ENCODE measurements at places on chromosomes 7 and 10.

GRCh38 chr10:93656155-93656554, 43.8 kb downstream of the PDE6C start:
- DNase-seq, result no peak

- DNase-seq, result no peak
Measured at GRCh38 chr7:103888603-103889153, 100.8 kb downstream of the RELN start.

DNA sequence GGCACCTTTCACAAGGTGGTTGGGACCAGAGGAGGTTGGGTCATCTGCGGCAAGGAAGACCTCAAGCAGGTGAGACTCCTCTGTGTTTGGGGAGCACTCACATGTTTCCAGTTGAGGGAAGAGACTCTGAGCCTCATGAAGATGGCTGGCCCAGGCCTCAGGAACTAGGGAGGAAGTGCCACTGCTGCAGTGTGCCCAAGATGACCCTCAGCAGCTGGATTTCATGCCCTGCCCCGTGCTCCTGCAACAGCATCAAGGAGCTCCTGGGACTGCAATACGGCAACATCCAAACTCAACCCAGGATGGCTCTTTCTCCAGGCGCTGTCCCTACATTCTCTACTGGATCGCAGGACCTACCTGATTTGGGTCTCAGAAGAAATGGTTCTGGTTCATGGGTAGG, 73.8 kb downstream of the GOLGA7B start:
- no peak for DNase-seq

DNA sequence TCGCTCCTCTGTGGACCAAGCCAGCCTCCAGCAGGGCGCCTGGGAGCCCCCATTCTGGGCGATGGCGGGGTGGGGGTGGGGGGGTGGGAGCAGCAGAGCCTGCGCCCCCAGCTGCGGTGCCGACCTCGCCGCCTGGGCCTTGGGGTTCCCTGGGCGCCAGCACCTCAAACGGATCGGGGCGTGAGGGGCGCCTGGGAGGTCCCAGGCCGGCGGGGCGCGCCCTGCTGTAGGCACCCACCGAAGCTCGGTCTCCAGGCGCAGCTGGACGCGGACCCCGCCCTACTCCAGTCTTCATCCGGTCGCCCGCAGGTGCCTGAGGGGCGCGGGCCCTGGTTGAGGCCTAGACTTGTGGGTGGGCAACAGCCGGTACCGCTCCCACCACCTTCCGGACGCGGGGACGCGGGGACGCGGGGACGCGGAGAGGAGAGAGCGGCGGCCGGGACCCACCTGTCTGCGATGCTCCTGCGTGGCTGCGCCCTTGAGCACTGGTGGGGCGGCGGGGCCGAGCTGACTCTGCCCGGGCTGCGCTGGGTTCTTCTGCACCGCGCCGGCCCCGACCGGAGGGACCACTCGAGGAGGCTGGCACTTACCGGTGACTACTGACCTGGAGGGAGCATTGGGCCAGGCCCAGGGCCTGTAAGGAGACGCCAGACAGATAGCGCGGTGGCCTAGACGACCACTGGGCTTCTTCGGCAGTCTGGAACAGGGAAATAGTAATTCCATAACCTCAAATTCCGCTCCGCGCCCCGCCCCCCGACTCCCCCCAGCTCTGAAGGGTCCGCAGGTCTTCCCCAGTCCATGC, 5.5 kb upstream of the KCP start:
- DNase-seq, result no peak

- no peak for DNase-seq
Measured at GRCh38 chr7:111053035-111053434, 37.9 kb upstream of the LRRN3 start.

DNA sequence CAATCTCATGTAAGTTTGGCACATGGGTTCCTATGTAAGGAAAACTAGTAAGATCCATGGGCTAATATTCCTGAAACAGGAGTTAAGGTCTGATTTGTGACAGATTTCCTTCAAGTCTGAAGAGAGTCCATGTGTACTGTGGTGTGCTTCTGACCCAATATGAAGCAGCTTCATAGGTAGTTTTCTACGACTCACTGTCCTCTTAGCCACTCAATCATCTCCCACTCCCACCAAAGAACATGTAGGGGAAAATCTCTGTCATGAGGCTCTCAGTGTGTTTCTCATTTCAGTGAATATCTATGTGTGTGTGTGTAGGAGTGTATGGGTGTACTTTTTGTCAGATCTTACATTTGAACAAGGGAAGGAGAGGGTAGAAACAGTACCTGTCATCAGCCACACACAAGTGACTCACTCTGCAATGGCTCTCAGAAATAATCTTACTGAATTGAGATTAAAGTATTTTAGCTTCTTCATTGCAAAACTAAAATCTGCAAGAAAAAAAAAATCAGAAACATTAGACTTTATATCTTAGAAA, 31.1 kb downstream of the RELN start:
- DNase-seq, result no peak

GRCh38 chr10:31947144-31947926, 18.7 kb upstream of the ARHGAP12 start:
- DNase-seq, result no peak

DNA sequence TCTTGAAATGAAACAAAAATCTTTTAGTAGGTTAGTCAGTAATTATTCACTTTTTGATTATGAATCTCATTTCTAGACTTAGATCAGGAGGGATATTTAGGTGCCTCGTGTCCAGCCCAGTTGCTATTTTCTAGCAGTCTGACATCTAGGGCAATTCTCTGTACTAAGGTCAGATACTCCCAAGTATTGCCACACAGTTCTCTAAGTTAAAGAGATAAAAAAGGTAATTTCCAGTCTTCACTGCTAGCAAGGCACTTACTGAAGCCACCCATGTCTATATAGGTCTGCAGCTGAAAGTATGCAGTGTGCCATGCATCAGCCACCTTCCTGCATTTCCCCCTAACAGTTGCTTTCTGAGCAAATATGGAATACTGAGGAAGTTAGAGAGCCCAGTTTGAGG, 83.4 kb downstream of the PON1 start:
- DNase-seq, result no peak

DNA sequence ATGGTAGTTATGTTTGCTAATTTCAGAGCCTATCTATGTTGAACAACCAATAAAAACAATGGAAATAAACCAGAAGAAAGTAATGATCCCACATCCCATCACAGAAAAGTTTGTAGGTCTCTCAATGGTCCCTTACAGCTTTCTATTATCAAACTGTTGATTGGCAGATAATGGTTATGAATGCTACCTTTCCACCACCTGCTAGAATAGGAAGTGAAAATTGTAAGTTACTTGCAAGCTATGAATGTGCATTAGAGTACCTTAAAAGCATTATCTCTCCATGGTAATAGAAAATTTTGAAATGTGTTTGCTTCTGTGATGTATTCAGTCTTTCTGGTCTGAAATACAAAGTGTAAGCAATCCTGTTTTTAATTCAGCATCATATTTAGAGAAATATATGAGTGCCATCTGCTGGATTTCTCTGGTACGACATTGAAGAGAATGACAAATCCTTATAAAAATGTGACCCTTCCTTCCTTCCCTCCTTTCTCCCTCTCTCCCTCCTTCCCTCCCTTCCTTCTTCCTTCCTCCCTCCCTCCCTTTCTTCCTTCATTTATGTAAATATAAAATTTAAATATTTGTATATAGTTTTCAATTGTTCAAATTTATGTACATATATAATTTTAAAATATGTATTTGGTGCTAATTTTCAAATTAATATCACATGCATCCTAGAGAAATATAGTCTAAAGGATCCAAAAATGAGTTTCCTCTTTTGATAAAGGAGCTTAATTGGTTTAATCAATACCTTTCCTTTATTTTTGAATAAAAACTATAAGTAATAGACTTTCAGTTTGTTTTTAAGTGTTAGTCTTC, 41.4 kb upstream of the PNLIPRP3 start:
- no peak for DNase-seq

DNA sequence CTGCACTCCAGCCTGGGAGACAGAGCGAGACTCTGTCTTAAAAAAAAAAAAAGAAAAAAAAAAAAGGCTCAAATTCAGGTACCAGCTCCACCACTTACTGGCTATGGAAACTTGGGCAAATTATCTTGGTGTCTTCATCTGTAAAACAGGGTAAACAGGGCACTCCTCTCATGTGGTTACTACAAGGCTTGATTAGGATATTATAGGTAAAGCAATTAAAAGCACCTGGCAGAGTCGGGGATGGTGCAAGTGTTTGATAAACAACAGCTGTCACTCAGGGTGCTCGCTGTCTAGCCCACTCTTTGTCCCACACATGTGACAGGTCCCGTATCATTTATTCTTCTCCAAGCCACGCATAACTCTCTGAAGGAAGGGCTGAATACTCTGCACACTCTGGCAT, 96.9 kb downstream of the SORBS1 start:
- DNase-seq, result no peak

- no peak for DNase-seq
Measured at GRCh38 chr7:151490456-151491105, 29.1 kb downstream of the RHEB start.

DNA sequence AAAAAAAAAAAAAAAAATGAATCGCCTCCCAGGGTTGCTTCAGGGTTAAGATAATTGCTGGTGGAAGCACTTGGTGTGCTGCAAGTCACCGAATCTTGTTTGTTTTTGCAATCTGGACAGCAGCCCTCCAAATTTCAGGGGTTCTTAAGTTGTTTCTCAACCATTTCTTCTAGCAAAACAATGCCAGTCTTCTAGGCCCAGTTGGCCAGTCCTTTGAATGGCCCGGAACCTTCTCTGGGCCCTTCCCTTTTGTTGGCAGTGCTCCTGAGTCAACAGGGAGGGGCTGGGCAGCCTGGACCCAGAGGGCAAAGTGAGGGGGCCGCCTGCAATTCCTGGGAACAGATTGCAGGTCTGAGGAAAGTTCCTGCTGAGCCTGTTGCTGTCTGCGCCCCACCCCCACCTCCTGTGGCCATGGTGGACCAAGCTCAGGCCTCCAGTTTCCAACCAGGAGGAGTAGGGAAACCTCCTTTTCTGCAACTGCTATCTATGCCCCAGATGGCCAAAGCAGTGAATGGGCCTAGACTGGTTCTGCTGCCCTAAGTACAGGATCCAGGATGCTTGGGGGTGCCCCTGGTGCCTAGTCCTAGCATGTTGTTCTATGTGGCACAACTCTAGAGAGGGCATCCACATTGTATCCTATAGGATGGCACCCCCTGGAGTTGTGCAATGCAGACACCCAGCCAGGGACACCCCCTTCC, 31.4 kb upstream of the PDCD4 start:
- no peak for DNase-seq

DNA sequence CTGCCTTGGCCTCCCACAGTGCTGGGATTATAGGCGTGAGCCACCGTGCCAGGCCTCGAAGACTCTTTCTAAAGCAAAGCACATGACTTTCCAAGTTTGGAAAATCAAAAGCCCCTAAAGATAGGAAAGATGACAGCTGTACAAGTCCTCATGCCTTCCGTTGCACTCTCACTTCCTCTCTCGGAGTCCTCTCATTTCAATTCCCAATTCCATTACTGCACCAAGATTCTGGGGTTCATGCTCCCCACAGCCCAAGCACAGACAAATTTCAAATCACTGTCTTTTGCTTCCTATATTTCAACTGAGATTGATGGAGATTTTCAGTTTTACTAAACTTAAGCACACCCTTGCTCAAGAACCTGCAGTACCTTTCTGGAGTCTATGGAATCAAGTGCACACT, 10.9 kb upstream of the PLAU start:
- DNase-seq, result no peak

GRCh38 chr7:118132764-118133163, 51.2 kb upstream of the LSM8 start:
- no peak for DNase-seq

- DNase-seq, result no peak
Measured at GRCh38 chr10:91271886-91272285, 51.4 kb downstream of the PCGF5 start.

GRCh38 chr7:129053938-129054437, 923 bp downstream of the TNPO3 start:
- no peak for DNase-seq

DNA sequence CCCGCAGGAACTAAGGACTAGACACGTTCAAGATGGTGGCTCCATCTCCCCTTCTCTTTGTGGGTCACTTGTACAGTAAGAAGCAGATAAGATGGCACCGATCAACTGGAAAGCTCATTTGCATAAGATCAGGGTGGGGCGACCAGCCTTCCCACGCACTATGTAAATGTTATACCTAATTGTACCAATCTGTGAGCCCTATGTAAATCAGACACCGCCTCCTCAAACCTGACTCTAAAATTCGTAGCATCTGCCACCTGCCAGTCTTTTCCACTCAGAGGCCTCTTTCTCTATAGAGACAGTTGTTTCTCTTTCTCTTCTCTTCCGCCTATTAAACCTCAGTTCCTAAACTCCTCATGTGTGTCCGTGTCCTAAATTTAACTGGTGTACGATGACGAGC, 324.5 kb downstream of the PHF14 start:
- no peak for DNase-seq

DNA sequence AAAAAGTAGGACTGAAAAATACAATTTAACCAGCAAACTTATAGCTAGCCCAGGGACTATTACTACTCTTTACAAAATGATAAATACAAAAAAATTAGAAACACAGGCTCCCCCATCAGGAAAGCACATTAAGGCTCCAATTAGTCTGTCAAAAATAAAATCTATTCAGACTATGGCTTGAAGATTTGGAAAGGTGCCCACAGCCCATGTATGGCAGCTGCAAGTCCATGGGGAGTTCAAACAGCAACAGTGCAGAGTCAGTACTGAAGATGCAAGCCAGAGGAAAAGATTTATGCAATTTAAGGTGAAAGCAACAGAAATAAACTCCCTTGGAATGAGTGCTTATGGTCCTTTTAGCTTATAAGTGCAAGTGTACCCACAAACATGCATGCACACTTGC, 29.7 kb downstream of the IMMP2L start:
- DNase-seq, result no peak

DNA sequence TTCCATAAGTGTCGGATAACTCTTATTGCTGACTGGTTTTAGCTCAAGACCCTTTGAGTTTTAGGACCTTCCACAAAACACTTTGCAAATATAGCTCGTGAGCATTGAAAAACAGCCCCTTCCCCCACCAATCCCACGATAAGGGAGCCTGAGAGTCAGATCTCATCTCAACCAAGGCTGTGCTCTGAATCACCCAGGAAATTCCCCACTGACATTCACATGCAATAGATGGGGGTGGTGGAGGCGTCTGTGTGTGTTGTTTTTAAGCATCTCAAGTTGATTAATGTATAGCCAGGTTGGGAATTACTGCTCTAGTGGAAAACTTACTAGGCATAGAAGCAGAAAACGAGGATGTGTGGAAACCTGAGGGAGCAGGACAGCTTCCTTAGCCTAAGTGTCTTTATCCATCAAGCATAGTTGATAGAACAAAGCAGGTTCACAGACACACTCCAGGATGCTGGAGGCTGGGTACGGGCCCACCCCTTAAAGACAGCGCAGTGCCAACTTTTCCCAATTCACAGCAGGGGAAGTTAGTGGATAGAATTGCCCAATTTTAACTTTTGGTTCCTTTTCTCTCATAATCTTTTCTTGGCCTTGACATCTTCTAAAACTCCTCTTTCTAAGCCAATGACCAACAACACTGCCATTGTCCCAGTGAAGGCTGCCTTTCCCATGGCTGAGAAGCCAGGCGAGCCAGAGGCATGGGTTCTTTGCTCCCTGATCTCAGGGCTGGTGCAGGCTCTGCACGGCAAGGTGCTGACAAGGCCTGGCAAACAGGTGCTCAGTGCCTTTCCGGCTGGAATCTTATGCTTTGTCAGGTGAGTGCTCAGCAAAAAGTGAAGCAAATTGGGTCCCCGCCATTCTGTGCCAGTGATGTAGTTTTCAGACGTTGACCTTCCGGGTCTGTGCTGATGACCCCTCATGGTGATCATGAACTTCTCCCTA, 98.5 kb upstream of the INSIG1 start:
- peak; percentile 73 for DNase-seq
